ENCODE measurements at places on chromosomes 5 and 9. TPM values are rescaled to one million over a fixed set of nuclear protein-coding genes. Genes with fewer than 3 reads are reported as not detected.

- DNase-seq, result no peak
- no peaks in the 10 kb centered on the region for H3K27me3 ChIP-seq
- H3K4me1 ChIP-seq, result no peaks in the 10 kb centered on the region
- H3K36me3 ChIP-seq, result no peaks in the 10 kb centered on the region
- no peak overlapping the region for H3K27ac ChIP-seq
- no peak overlapping the region for H3K4me3 ChIP-seq
Observed at GRCh38 chr5:156036640-156037039, 290.3 kb upstream of the SGCD start.

- H3K27ac ChIP-seq, result no peak overlapping the region
- no peaks in the 10 kb centered on the region for H3K27me3 ChIP-seq
- DNase-seq, result no peak
Observed at GRCh38 chr5:173163219-173163618, 18.9 kb downstream of the BNIP1 start.

- H3K4me1 ChIP-seq, result no peaks in the 10 kb centered on the region
- no peaks in the 10 kb centered on the region for H3K27me3 ChIP-seq
- H3K36me3 ChIP-seq, result no peaks in the 10 kb centered on the region
- DNase-seq, result no peak
- no peak overlapping the region for H3K27ac ChIP-seq
Observed at GRCh38 chr9:90306158-90306557, 336.5 kb downstream of the DIRAS2 start.

- no peak overlapping the region for H3K4me3 ChIP-seq
- no peaks in the 10 kb centered on the region for H3K27me3 ChIP-seq
- no peaks in the 10 kb centered on the region for H3K4me1 ChIP-seq
- no peak overlapping the region for H3K27ac ChIP-seq
- H3K36me3 ChIP-seq, result peaks cover 4% of the 10 kb centered on the region
- no peak for DNase-seq
Observed at GRCh38 chr5:80668016-80668969, 13.5 kb upstream of the DHFR start.

- H3K36me3 ChIP-seq, result peaks cover 5% of the 10 kb centered on the region
- H3K4me3 ChIP-seq, result no peak overlapping the region
- no peak for DNase-seq
- H3K27me3 ChIP-seq, result no peaks in the 10 kb centered on the region
- H3K27ac ChIP-seq, result no peak overlapping the region
- no peaks in the 10 kb centered on the region for H3K4me1 ChIP-seq
Observed at GRCh38 chr5:169838688-169839087, 141.6 kb downstream of the INSYN2B start.

DNA sequence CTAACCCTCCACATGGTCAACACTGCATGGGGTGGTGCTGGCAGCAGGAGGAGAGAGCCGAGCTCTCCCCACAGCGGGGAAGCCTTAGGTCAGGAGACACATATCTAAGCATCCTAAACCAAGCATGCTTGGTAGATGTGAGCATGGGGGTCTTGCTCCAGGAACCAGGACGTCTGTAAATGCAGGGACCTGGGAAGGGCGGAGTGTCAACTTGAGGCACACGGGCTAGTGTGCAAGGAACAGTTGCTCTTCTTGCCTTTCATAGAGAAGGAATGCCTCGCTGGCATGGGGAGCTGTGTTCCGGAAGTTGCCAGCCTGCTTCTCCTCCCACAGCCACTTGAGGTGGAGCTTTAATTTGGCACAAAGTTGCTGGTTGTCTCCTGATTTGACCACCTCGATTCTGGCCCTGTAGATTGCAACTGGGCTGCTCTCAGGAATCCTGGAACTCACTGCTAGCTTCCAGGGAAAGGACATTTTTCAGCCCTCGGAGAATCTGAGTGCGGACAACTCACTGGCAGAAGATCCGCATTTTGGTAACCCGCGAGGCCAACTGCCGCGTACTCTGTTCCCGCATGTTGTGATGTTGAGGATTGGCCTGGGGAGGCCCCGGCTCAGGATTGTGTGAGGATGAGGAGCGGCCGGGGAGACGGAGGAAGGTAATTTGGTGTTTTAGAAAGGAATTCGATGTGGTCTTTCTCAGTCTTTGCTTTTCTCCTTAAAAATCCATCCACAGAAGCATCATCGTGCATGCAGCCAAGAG is 370.3 kb upstream of the IRX1 start:
- no peak for DNase-seq
- no peak overlapping the region for H3K27ac ChIP-seq
- H3K27me3 ChIP-seq, result peaks cover 3% of the 10 kb centered on the region
- no peaks in the 10 kb centered on the region for H3K4me1 ChIP-seq
- H3K36me3 ChIP-seq, result no peaks in the 10 kb centered on the region

DNA sequence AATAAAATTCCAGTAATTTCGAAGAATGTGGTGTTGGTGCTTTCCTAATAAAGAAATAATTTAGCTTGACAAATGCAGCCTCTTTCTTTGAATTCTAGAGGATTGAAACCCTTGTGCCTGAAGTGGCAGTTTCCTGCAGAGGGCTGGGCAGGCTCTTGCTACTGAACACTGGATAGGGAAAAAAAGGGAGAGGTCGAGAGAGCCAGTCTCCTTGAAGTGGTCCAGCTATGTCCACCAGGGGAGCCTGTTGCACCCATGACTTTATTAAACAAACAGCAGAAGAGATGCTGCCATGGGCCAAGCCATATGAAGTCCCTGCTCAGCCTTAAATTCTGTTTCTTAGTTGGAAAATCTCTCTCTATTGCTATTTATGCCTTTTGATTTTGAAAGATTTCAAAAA is 178.4 kb downstream of the SMARCA2 start:
- peaks cover 79% of the 10 kb centered on the region for H3K36me3 ChIP-seq
- no peaks in the 10 kb centered on the region for H3K4me1 ChIP-seq
- H3K27me3 ChIP-seq, result no peaks in the 10 kb centered on the region

GRCh38 chr5:79001471-79001870 is 16.4 kb upstream of the ARSB start:
- no peaks in the 10 kb centered on the region for H3K36me3 ChIP-seq
- no peak overlapping the region for H3K27ac ChIP-seq
- no peaks in the 10 kb centered on the region for H3K4me1 ChIP-seq
- no peak overlapping the region for H3K4me3 ChIP-seq
- DNase-seq, result no peak
- no peaks in the 10 kb centered on the region for H3K27me3 ChIP-seq

The GCNT4 gene
- 17.5 TPM for total RNA-seq

The KCNV2 gene
- total RNA-seq, result not detected

The C8G gene
- 1.9 TPM for total RNA-seq

The LOX gene
- total RNA-seq, result 0.88 TPM

Data from T-cell (primary cell).